ENCODE measurements at places on chromosomes 6 and 20.
A peak's percentile ranks its signal among the peaks of the same experiment; 100 is the strongest.

GRCh38 chr6:150880336-150880735 is 14.8 kb downstream of the MTHFD1L start:
- no peak for DNase-seq

DNA sequence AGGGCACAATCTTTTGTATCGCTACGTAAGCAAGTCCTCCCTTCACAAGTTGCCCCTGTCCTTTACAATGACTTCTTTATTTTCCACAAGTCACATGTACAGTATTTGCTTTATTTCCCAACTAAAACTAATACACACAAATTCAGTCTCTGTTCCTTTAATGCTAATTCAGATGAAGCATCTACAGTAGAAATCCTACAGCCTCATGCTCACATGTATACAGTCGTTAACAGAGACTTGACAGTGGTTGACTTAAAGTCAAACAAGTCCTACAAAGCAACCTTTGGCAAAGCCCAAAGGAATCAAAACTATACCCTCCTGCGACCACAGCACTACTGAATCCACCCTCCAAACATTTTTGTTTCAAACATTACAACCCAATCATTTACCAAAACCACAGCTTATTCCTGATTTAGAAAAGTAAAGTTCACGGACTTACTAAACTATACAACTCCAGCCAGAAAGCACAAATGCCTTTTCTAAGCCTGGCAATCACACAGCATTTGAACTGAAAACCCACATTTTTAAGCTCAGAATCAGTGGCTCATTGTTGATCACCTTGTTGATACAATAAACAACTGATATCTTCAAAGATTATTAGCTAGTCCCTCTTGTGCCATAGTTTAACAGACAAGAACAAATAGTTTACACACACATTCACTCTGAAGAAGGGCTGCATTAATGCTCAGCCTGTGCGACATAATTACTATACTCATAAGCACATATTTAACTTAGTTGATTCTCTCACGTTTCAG is 70.9 kb upstream of the NHSL1 start:
- no peak for DNase-seq

DNA sequence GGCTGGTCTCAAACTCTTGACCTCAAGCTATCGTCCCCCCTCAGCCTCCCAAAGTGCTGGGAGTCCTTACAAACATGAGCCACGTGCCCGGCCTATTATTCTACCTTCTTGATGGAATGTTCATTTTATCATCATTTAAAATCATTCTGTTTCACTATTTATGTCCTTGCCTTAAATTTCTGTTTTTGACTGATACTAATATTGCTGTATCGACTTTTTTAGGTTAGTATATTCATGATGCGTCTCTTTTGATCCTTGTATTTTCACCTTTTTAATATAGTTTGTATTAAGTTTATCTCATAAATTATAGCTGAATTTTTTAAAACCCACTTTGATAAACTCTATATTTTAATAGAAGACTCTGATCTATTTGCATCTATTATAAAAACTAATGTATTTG is 98.4 kb upstream of the STXBP5 start:
- no peak for DNase-seq

DNA sequence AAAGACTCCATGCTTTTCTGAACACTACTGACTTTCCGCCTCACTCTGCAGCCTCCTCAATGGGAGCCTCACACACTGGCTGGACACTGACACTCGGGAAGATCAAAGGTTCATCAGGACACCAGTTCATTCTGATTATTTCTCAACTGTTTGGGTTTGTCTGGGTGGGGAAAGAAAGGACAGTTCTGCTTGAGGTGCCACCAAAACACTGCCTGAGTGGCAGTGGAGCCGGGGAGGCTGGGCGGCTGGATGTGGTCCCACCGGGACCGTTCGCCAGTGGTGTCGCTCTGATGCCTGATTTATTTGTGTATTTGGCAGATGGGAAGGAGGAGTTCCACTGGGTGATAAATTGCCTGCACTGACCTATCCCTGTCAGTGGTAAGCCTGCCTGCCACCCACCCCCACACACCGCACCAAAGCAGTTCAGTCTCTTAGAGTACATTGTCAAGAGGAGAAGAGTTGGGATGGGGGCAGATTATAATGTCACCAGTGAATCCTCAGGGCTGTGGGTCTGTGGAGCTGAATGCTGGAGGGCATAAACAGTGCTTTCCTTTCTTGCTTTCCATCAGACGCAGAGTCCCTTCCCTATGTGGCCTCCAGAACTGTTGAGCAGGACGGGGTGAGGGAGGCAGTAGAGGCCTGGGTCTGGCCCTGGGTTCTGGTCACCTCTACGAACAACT is 49.8 kb downstream of the EDN1 start:
- DNase-seq: no peak

DNA sequence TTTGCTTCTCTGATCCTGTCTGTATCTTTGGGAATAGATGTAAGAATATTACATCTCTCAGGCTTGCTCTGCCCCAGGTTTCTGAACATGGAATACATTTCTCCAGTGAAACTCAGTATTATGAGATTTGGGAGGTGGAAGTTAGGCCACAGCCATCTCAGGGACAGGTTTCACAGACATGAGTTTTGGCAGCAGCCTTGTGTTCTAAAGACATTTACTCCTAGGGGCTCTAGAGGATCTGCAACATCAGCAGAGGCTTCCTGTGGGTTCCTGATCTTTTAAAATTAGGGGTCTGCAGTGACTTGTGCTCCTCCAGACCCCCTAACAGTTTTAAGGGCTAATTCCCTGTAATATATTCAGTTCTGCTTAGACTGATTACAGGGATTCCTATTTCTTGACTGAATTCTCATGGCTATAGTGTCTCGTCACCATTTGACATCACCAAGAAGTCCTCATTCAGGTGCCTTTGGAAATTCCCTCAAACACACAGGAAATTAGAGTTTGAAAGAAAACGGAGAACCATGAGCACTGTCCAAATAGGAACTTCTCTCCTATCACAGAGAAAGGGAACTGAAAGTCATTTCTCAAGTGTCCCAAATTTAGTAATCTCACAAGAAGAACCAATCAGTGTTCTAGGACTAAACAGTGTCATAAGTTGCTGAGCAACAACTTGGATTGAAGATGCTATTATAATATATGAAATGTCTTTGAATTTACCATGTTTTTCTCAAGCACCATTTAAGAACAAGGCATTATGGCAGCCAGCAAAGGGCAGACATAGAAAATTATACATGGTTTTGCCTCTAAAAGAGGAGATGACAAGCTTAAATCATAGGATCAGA is 2.5 kb upstream of the HLA-DRA start:
- DNase-seq: peak; percentile 62
